ENCODE measurements at places on chromosomes 3 and 15. TPM values are rescaled to one million over a fixed set of nuclear protein-coding genes. Genes with fewer than 3 reads are reported as not detected.

Gene C3orf20
- total RNA-seq, result 0.16 TPM

Gene LTF
- total RNA-seq, result 1,823 TPM

Gene GP9
- not detected for total RNA-seq

Gene RASL12
- total RNA-seq, result 7.6 TPM

Gene SLC2A2
- 12.6 TPM for total RNA-seq

Gene CD200
- total RNA-seq, result 16.8 TPM

DNA sequence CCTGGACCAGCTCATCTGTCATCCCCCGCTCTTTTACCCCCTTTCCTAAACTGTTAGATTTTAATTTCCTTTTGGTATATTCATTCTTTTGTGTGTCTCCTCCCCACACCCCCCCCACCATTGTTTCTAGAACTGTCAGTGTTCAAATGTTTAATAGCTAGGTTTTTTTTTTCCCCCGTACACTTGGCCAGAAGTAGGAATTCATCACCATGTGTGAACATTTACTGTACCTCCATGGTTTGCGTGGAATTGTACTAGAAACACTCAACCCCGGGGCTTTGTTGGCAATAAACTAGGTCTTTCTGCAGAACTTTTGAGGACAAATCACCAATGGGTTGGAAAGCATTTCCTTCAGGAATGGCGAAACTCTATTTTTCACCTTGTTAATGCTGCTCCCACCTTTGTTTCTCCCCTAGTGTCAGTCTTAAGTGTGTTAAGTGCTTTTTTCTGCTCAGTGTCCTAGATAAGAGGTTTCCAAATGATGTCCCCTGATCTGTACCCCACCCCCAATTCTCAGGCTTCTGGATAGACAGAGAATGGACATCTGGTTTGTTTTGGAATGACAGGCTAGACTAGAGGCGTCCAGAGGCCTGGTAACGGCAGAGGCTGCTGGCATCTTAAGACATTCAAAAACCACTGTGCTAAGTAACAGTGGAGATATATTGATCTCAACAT lies 76.8 kb downstream of the SMAD3 start:
- DNase-seq, result no peak

DNA sequence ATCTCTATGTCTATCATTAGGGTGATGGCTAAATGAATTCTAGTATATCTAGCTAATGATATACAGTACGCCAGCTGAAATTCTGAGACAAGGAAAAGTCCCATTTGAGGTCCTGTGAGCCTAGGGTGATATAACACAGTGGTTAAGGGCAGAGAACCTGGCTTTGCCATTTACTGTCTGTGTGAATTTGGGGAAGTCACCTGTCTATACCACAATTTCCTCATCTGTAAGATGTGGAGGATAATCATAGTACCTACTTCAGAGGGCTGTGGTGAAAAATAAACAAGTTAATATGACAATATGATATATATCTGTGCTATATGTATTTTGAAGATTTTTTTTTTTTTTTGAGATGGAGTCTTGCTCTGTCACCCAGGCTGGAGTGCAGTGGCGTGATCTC lies 9.8 kb upstream of the ANKDD1A start:
- no peak for DNase-seq

- DNase-seq, result no peak
Measured at GRCh38 chr3:116141724-116142123, 303.6 kb downstream of the LSAMP start.

DNA sequence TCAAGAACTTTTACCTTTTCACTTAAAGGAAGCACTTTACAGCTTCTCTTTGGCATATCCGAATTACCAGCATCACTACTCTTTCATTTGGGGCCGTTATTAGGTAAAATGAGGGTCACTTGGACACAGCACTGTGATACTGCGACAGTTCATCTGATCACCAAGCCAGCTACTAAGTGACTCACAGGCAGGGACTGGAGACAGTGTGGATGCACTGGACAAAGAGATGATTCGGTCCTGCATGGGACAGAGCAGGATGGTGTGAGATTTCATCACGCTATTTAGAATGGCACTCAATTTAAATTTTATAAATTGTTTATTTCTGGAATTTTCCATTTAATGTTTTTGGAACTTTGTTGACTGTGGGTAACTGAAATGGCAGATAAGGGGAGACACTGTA lies 166.9 kb upstream of the IL12A start:
- DNase-seq, result no peak

- no peak for DNase-seq
Measured at GRCh38 chr3:46168583-46169345, 39.3 kb downstream of the CCR1 start.

DNA sequence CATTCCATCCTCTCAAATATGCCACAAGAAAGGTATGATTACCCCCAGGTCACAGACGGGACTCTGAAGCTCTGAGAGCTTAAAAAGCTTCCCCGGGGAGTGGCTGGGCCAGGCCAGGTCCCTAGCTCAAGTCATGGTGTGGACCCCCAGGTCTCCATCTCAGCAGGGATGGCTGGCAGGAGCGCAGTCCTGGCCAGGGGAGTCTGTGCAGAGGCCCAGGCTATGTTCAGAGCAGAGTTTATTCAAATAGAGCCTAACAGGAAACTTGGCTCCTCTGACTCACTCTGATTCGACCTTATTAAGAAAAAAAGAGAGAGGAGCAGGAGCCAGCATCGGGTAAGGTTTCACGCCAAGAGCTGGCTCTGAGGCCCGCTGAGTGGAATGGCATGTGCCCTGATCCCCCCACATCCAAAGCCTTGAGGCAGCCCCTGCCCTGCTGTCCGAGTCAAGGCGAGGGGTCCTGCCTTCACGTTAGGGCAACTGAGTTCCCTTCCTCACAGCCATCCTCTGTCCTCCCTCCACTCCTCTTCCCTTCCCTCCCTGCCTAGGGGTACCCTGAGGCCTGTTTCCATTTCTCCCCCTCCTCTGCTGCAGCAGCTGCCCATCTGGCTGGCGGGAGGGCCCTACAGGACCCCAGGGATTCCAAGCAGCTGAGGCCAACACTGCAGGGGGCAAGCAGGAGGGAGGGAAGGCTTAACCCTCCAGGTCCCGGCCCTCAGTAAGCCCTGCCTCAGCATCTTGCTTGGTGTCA lies 1.9 kb upstream of the LOXL1 start:
- DNase-seq, result peak; percentile 74

- DNase-seq, result no peak
Measured at GRCh38 chr3:104460477-104461406, 906.0 kb upstream of the ALCAM start.

- DNase-seq, result no peak
Measured at GRCh38 chr15:72722071-72722696, 36.2 kb downstream of the BBS4 start.

- DNase-seq, result no peak
Measured at GRCh38 chr3:171511450-171511849, 51.2 kb upstream of the TNIK start.

Measured in kidney (tissue), 22 donors.